ENCODE measurements at places on chromosomes 16 and 17. TPM values are rescaled to one million over a fixed set of nuclear protein-coding genes. Genes with fewer than 3 reads are reported as not detected.

Gene SYNGR3
- 0.97 TPM for total RNA-seq

Gene NTN1
- total RNA-seq: 0.04 TPM

DNA sequence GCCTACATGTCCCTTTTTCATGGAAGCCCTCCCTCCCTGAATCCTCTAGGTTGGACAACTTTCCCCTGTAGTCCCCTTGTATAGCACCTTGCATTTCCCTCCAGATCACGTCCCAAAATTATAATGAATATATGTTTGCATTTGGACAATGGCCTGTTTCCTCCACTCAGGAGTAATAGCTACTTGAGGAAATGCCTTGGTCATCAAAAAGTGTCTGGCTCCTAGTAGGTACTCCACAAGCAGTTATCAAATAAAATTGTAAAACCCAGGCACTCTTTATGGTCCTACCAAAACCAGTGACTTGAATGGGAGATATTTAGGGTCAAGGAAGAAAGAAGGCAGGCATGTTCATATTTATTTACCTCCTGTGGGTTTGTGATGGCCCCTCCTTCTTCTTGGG lies 59.6 kb downstream of the RBFOX1 start:
- no peak for DNase-seq

DNA sequence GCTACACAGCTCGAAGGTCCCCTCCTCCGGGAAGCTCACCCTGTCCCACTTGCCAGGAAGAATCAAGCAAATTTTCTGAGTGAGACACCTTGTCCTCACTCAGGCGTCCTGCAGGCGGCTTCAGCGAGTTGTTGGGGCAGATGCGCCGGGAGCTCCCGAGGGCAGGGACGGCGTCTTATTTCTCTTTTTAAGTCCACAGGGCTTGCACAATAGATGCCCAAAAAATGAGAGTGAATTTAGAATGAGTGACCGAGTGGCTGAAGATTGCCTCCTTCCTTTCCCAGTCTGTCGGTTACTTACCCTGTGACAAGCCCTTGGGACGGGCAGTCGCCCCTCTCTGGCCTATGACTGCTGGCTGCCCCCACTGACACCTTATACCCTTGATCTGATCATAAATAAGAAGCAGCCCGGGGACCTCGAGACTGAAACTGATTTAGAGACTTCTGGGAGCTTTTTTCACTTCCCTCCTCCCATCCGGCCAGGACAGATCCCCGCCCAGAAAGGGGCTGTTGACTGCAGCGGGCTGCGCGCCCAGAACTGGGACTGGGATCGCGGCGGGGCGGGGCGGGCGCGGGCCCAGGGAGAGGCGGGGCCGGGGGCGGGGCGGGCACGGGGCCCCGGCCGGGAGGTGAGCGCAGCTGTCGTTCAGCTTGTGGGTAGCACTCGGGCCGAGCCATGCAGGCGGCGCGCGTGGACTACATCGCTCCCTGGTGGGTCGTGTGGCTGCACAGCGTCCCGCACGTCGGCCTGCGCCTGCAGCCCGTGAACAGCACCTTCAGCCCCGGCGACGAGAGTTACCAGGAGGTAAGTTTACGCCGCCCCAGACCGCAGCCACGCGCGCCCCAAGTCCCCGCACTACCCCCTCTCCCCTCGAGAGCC lies at the start of gene TTYH2:
TTYH2 (plus strand) TSS at position 659 of the 879 bp plus-strand sequence; CDS start at position 676, 17 bp downstream.
- peak; percentile 77 for DNase-seq

GRCh38 chr17:72786209-72786608 lies 306.3 kb downstream of the SLC39A11 start:
- DNase-seq: no peak

DNA sequence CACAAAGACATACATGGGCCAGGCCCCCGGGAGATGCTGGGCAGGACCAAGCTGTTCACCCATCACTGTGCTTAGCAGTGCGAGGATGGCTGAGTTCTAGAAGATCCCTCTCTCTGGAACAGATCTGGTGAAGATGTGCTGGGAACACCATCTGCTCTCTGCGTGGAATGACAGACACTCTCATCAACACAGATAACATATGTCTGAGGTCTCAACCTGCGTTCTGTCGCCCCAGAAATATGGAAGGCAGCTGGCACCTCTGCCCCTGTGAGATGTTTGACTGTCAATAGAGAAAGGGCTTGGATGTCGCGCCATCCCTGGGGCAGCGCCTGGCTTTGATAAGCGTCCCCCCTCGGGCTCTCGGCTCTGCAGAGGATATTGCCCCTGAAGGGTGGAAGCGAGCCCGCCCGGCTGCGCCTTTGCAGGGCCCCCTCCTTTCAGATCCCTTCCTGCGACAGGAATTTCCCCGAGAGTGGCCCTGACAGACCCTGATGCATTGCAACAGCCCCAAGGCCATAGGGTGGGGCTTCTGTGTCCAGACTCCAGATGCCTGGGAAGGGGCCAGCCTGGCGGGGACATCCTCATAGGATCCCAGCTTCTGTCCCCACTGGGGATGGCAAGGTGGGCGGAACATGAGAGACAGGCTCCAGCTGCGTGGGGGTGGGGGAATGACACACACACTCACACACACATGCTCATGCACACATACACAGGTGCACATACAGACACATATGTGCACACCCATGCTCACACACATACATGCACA lies 86.9 kb upstream of the ZNF469 start:
- DNase-seq: no peak

DNA sequence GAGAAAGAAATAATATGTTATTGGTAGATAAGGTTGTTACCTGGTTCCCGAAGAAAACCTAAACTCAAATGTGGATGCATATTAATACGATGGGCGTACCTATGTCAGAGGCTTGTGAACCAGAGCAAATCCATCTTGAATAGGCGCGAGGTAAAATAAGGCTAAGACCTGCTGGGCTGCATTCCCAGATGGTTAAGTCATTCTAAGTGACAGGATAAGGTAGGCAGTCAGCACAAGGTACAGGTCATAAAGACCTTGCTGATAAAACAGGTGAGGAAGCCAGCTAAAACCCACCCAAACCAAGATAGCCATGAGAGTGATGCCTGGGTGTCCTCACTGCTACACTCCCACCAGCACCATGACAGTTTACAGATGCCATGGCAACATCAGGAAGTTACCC lies 1400.1 kb downstream of the CDH8 start:
- no peak for DNase-seq

Gene KIFC3
- total RNA-seq: 45.3 TPM

Gene PYY
- total RNA-seq: not detected

Gene SEC14L1
- 43.9 TPM for total RNA-seq

DNA sequence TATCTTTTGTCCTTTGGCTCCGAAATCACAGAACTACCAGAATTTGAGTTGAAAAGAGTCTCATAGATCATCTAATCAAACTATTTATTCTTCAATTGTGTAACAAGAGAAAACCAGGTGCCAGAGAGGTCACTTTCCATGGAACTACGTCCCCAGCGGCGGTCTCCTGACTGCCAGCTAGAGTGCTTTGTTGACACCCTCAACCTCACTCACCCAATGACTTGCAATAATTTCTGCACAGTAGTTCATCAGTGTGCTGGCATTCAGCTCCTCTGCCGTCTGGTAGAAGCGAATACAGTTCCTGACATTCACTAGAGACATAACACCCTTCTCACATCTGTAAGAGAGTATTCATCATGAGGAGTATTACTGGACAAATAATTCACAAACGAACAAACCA lies 54.2 kb downstream of the ANKFY1 start:
- no peak for DNase-seq

Gene PIRT
- not detected for total RNA-seq

DNA sequence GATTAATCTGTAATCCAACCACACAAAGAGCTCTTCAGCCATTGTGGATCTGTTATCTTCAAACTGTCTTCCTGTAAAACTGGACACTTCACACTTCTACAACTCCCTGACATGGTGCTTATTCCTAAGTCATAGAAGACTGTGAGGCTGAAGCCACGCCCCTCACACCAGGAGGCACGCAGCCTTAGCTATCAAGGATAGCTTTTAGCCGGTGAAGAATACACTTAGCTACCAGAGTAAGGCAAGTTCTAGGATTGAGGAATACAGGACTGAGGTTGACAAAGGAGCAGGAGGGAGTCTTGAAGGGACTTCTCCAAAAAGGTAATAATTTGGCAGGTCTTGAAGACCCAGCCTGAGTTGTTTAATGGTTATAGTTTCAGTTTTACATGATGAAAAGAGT lies 79.8 kb upstream of the GAS7 start:
- no peak for DNase-seq

- DNase-seq: peak; percentile 53
Observed at GRCh38 chr17:31517524-31517923, 126.0 kb downstream of the RAB11FIP4 start.

Gene PGP
- total RNA-seq: 15.6 TPM

- DNase-seq: no peak
Observed at GRCh38 chr17:14959106-14959648, 305.9 kb downstream of the PMP22 start.

DNA sequence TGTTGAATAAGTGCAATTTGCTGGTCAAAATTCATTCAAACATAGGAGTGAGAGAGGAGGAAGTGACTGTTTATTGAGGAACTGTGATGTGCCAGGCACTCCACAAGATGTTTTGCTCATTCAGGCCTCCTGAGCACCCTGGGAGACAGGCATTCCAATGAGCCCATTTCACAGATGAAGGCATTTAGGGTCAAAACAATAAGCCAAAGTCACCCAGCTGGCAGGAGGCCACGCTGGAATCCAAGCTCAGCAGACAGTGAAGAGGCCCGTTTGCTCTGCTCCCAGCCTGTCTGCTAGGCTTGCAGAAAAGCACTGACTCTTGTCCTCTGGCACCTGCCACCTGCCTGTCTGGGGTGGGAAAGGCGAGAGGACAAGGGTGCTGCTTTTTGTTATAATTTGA lies 10.1 kb upstream of the SLC25A39 start:
- no peak for DNase-seq

- DNase-seq: peak; percentile 21
Observed at GRCh38 chr17:78617511-78618061, 40.4 kb upstream of the DNAH17 start.

DNA sequence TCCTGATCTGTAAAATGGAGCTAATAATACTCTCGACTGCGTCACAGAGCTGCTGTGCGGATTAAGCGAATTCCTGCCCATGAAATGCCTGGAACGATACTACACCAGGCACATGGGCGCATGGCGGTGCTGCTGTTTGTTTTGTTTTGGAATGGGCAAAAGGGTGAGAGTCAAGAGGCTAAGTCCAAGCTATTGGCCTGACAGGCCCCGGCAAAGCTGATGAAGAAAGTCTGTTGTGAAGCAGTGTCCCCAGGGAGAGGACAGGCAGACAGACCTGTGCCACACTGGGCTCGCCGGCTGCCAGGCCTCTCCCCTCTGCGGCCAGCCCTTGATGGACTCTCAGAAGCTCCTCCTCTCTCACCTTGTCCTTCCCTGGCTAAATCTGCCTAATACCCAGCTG lies 31.3 kb upstream of the RASD1 start:
- no peak for DNase-seq

- no peak for DNase-seq
Observed at GRCh38 chr16:10497132-10498101, 83.0 kb downstream of the EMP2 start.
